PC-9 (cell line): ENCODE measurements at places on chromosomes 2 and 18. TPM values are rescaled to one million over a fixed set of nuclear protein-coding genes. Genes with fewer than 3 reads are reported as not detected.

- H3K27me3 ChIP-seq: no peaks in the 10 kb centered on the region
- H3K4me1 ChIP-seq: peaks cover 7% of the 10 kb centered on the region; the same call in 1 of the 2 replicates
- H3K27ac ChIP-seq: no peak overlapping the region
Measured at GRCh38 chr18:12928641-12929040, 19.2 kb upstream of the SEH1L start.

DNA sequence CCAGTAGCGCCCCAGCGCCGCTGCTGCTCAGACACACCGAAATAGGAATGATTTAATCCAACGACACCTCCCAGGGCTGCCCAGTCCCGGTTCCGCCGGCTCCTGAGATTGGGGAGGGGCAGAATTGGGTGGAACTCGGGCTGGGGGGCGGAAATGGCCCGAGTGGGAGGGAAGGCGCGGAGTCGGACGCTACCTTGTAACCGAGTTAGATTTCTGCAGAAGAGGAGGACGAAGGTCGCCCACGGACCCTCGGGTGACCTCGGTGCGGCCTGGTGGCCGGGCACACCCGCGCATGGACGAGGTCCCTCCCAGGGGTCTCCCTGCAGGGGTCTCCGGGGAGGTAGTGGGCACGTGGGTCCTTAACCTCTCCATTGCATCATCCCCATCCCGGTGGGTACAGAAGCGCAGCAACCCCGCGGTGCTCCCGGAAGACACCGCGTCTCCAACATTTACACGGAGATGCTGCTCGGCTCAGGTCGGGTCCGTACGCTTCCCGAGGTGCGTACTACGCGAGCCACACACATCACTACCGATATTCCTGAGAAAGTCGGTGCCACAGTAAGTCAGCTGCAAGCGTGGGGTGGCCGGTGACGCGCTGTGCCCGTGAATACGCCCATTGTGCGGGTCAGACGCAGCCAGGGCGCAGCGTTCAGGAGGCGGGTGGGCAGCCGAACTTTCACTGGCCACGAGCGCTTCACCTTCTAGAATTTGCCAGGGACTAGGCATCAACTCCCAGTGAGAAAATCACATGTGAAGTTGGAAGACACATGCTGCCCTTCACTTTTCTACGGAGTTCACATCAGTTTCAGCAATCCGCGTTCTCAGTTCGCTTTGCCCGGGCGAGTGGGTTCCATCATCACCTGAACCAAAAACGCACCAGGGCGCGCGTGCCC, 3.0 kb downstream of the ZNF516 start:
- peak overlapping the region; percentile 63 for H3K27ac ChIP-seq
- DNase-seq: peak; percentile 48
- peak overlapping the region; percentile 70 for H3K4me3 ChIP-seq
- no peaks in the 10 kb centered on the region for H3K36me3 ChIP-seq
- no peaks in the 10 kb centered on the region for H3K27me3 ChIP-seq
- H3K4me1 ChIP-seq: peaks cover 14% of the 10 kb centered on the region

DNA sequence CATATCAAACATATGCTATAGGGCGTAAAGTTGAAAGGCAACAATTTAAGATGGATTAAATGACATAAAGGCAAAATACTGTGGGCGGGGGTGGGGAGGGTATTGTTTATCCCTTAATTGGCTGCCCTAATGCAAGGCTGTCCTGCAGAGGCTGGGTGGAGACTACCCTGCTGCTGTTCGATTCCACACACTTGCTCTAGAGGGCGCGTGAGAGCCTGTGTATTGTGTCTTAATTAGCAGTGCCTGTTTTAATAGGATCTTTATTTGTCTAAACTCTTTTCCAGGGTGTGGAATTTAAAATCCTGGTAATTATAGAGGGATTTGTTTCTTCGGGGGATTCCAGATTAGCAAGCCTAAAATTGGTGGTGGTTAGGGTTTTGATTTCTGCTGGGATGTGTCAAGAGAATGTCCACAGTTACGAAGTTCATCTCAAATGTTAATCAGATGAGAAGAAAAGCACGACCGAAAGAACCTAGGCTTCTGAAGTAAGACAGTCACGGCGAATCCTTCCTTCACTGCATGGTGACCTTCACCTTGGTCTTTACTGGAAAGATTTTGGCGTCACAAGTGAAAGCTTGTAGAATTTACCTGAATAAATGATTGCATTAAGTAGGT, 103.5 kb upstream of the MAP3K20 start:
- peaks cover 30% of the 10 kb centered on the region for H3K4me1 ChIP-seq
- no peak overlapping the region for H3K27ac ChIP-seq
- no peaks in the 10 kb centered on the region for H3K27me3 ChIP-seq
- H3K36me3 ChIP-seq: no peaks in the 10 kb centered on the region

GRCh38 chr2:1625281-1626001, 118.9 kb downstream of the PXDN start:
- H3K36me3 ChIP-seq: peaks cover 11% of the 10 kb centered on the region; the same call in 1 of the 2 replicates
- H3K27me3 ChIP-seq: no peaks in the 10 kb centered on the region; the same call in 1 of the 2 replicates
- DNase-seq: peak; percentile 85
- peaks cover 62% of the 10 kb centered on the region for H3K4me1 ChIP-seq

- H3K27me3 ChIP-seq: no peaks in the 10 kb centered on the region
- H3K4me1 ChIP-seq: no peaks in the 10 kb centered on the region
- no peak overlapping the region for H3K27ac ChIP-seq
- no peak for DNase-seq
- no peak overlapping the region for H3K4me3 ChIP-seq
Measured at GRCh38 chr2:14623237-14623636, 9.3 kb upstream of the LRATD1 start.

DNA sequence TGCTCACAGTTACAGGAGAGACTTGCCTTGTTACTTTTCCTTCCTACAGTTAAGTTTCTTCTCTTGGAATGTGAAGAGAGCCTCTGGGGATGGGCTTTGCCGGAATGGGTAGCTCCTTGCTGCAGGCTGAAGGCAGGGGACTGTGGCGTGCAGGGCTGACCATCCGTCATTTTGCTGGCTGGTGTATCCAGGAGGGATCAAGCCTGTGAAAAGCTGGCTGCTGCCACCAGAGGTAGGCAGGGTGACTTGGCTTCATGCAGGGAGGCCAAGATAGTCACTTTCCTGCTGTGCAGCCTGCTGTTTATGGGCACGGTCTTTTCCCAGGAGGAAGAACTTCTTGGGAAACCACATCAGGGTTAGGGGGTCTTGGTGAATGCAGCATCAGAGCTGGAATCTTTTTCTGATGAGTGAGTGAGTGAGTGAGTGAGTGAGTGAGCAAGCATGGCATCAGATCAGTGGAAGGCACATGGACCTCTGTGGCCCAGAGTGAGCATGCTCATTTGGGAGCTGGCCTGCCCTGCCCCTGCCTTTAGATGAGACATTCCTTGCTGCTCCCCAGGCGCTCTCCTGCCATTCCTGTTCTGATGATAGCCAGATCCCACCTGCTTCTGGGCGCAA, 33.0 kb downstream of the FHOD3 start:
- no peak overlapping the region for H3K4me3 ChIP-seq
- no peaks in the 10 kb centered on the region for H3K4me1 ChIP-seq
- no peaks in the 10 kb centered on the region for H3K27me3 ChIP-seq
- no peak for DNase-seq
- no peak overlapping the region for H3K27ac ChIP-seq
- no peaks in the 10 kb centered on the region for H3K36me3 ChIP-seq

- H3K4me3 ChIP-seq: no peak overlapping the region
- H3K36me3 ChIP-seq: no peaks in the 10 kb centered on the region
- no peak overlapping the region for H3K27ac ChIP-seq
Measured at GRCh38 chr2:196486146-196486545, 153.4 kb upstream of the CCDC150 start.

GRCh38 chr2:156437272-156437930, 1.2 kb downstream of the GPD2 start:
- H3K4me1 ChIP-seq: peaks cover 45% of the 10 kb centered on the region
- H3K27me3 ChIP-seq: no peaks in the 10 kb centered on the region
- H3K27ac ChIP-seq: peak overlapping the region; percentile 95; the same call in 1 of the 2 replicates
- peak overlapping the region; percentile 65; the same call in 1 of the 2 replicates for H3K4me3 ChIP-seq

- H3K4me3 ChIP-seq: no peak overlapping the region
- no peak overlapping the region for H3K27ac ChIP-seq
- H3K36me3 ChIP-seq: no peaks in the 10 kb centered on the region
- no peaks in the 10 kb centered on the region for H3K27me3 ChIP-seq
- peaks cover 18% of the 10 kb centered on the region for H3K4me1 ChIP-seq
Measured at GRCh38 chr2:207161247-207162123, 4.3 kb downstream of the KLF7 start.

Gene LAMA1
- not detected in 2 replicates for total RNA-seq

DNA sequence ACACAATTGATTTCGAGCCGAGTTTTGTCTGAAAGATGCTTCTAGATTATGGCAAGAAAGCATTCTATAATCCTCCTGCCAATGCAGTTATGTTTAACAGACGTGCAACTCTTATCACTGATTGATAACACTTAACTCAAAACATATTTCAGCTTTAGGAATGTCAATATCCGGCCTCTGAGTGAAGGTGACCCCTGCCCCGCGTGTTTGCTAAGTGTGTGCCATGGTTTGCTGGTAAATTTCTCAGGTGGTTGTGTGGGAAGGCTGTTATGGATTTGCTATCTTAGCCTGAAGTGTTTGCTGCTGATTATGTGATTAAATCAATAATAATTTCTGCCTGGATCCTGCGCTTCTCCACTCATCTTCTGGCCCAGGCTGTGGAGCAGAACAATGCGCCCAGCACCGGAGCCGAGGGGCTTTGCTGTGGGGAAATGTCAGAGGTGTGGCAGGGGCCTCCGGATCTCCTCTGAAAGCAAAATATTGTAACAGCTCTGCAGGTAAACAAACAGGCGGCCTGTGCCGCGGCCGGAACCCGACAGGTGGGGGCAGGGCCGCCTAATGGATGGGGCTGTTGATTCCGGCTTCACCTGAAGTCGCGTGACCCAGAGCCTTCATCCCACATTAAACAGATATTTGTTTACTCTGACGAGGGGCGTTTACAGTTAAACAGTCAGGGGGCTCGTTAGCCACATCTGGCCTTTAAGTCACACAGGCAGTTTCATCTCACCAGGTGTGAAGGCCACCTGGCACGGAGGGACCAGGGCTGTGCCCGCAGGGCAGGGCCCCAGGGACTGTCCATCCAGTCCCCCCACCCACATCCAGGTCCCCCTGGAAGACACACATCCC, 210.7 kb upstream of the SALL3 start:
- no peak for DNase-seq
- peaks cover 100% of the 10 kb centered on the region for H3K27me3 ChIP-seq
- no peaks in the 10 kb centered on the region for H3K36me3 ChIP-seq
- no peaks in the 10 kb centered on the region for H3K4me1 ChIP-seq

DNA sequence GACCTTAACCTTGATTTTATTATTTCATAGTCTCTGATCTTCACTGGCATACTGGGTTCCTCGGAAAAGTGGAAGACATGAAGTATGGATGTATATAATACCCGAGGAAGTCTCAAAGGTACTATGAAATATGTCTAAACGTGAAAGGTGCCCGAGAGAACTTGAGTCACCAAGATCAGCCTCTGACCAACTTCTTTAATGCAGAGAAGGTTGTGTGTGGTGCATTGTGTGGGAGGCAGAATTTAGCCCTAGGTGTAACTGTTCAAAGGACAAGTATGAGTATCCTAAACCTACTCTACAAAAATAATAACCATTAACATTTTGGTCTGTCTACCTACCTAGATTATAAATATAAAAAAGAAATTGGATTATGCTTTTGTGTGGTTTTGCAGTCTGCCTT, 36.1 kb downstream of the OSBPL6 start:
- no peak overlapping the region for H3K27ac ChIP-seq
- H3K4me3 ChIP-seq: no peak overlapping the region
- no peaks in the 10 kb centered on the region for H3K36me3 ChIP-seq
- no peak for DNase-seq
- no peaks in the 10 kb centered on the region for H3K4me1 ChIP-seq

Gene TCF4
- 0.08 and 0.74 TPM in 2 replicates for total RNA-seq

Gene EXOC6B
- 30.2 and 34.3 TPM in 2 replicates for total RNA-seq

GRCh38 chr2:81467096-81467495, 1162.5 kb upstream of the LRRTM1 start:
- DNase-seq: no peak
- no peaks in the 10 kb centered on the region for H3K4me1 ChIP-seq
- no peak overlapping the region for H3K27ac ChIP-seq
- no peaks in the 10 kb centered on the region for H3K36me3 ChIP-seq

DNA sequence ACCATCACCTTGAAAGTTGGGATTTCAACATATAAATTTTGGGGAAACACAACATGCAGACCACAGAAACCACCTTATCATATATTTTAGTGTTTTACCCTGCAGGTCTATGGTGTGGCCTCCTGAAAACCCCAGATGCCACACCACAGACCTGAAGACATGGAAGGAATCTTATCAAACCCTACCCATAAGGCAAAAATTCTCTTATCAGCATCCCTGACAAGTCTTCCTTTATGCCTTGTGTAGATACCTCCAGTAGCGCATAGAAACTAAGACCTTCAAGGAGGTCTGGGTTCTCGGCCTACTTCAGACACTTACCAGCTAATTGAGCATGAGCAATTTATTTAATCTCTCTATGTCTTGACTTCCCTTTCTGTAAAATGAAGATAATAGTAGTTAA, 59.1 kb upstream of the SLC14A2 start:
- H3K27me3 ChIP-seq: peaks cover 13% of the 10 kb centered on the region; the same call in 1 of the 2 replicates
- DNase-seq: no peak
- no peak overlapping the region for H3K27ac ChIP-seq
- H3K36me3 ChIP-seq: no peaks in the 10 kb centered on the region
- no peaks in the 10 kb centered on the region for H3K4me1 ChIP-seq
- H3K4me3 ChIP-seq: no peak overlapping the region

Gene CDCA7
- total RNA-seq: 26.1 and 34.2 TPM in 2 replicates

- no peak overlapping the region for H3K4me3 ChIP-seq
- no peak for DNase-seq
- no peaks in the 10 kb centered on the region for H3K27me3 ChIP-seq
- no peaks in the 10 kb centered on the region for H3K36me3 ChIP-seq
- no peak overlapping the region for H3K27ac ChIP-seq
- H3K4me1 ChIP-seq: peaks cover 18% of the 10 kb centered on the region
Measured at GRCh38 chr2:217449444-217449843, 553.4 kb downstream of the TNS1 start.

- H3K27me3 ChIP-seq: no peaks in the 10 kb centered on the region
- no peaks in the 10 kb centered on the region for H3K4me1 ChIP-seq
- H3K36me3 ChIP-seq: no peaks in the 10 kb centered on the region
- H3K27ac ChIP-seq: no peak overlapping the region
Measured at GRCh38 chr2:107364361-107364950, 462.2 kb upstream of the RGPD4 start.

GRCh38 chr2:58466804-58467203, 225.7 kb upstream of the FANCL start:
- no peaks in the 10 kb centered on the region for H3K27me3 ChIP-seq
- no peak overlapping the region for H3K4me3 ChIP-seq
- H3K27ac ChIP-seq: no peak overlapping the region
- H3K4me1 ChIP-seq: no peaks in the 10 kb centered on the region
- no peak for DNase-seq

DNA sequence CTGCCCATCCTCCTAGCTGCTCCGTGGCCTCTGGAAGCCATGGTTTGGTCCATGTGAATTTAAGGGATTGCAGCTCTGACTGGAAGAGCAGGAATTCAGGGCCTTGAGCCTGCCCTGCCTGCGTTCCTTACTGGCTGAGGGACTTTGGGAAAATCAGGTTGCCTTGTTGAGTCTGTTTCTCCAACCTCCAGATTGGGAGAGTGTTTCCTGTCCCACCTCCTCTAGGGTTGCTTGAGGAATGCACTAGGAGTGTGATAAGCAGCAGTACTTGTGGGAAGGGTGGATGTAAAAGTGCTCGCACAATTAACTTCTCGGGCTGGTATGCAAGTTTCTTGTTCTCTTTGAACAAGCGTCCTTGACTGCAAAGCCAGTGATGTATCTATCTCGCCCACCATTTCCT, 84.4 kb upstream of the YWHAQ start:
- H3K4me1 ChIP-seq: peaks cover 3% of the 10 kb centered on the region; the same call in 1 of the 2 replicates
- no peak overlapping the region for H3K27ac ChIP-seq
- DNase-seq: no peak
- no peaks in the 10 kb centered on the region for H3K36me3 ChIP-seq
